ENCODE measurements at places on chromosomes 3 and 15. TPM values are rescaled to one million over a fixed set of nuclear protein-coding genes. Genes with fewer than 3 reads are reported as not detected.
A peak's percentile ranks its signal among the peaks of the same experiment; 100 is the strongest.

DNA sequence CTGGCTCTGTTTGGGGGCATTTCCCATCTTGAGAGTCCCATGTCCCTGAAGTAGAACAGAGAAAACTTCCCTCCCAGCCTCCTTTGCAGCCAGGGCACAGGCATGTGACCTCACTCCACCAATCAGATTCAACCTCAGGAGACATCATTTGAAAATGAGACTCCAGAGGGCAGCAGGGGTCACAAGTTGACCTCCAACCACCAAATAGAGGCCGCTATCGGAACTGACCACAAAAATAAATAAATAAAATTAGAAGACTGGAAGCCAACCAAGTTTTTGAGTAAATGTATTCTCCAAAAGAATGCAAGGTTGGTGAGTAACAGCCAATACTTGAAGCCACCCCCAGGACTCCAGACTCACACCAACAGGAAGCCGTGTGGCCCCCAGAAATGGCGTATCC is 106.5 kb downstream of the CHSY1 start:
- H3K4me3 ChIP-seq, result no peak overlapping the region
- H3K4me1 ChIP-seq, result peaks cover 2% of the 10 kb centered on the region
- H3K27ac ChIP-seq, result no peak overlapping the region
- DNase-seq, result no peak
- no peaks in the 10 kb centered on the region for H3K36me3 ChIP-seq

The TMEM89 gene
- total RNA-seq, result not detected

DNA sequence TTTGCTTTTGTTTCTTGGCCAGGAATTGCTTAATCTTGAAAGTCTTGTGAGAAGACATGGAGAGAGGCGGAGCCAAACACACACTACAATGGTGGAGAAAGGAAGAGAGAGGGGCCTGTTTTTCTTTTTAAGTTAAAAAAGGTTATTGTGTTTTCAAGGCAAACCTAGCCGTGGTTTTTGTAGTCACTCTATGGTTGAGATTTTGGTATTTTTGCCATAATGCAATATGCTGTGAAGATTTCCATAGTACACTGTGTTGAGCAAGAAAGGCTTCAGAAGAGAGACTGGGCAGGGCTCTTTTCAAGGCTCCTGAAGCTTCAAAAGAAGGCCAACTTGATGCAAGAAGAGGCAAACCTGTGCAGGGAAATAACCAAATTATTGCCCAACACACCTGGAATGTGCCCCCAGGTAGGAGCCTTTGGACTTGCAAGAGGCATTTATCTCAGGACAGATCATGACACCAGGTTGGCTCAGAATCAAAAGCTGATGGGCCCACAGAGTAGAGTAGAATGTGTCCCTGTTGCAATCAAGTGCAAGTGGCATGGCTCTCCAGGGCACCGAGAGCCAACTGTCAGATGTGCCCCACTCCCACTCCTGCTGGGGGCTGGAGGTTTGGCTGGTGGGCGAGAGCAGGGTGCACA is 22.1 kb downstream of the AMOTL2 start:
- H3K36me3 ChIP-seq, result no peaks in the 10 kb centered on the region
- no peaks in the 10 kb centered on the region for H3K4me1 ChIP-seq
- H3K27me3 ChIP-seq, result no peaks in the 10 kb centered on the region

DNA sequence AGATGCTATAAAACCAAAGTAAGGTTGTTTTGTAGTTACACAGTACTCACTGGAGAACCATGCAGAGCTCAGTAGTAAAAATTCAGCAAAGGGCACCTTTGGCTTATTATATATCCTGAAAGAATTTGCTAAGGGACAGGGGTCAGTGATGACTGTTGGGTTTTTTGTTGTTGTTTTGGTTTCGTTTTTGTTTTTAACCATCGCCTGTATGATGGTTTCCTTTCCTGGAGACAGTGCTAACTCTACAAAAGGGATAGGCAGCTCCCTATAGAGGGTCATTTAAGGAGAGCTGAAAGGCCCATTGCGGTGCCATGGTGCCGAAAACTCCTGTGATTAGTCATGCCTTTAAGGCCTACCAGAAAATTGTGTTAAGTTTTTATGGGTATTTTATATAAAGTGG is 118.2 kb upstream of the GOLIM4 start:
- DNase-seq, result no peak
- no peak overlapping the region for H3K4me3 ChIP-seq
- no peaks in the 10 kb centered on the region for H3K27me3 ChIP-seq
- no peak overlapping the region for H3K27ac ChIP-seq
- H3K36me3 ChIP-seq, result no peaks in the 10 kb centered on the region

GRCh38 chr3:195080125-195080524 is 190.8 kb downstream of the XXYLT1 start:
- H3K4me1 ChIP-seq, result no peaks in the 10 kb centered on the region
- H3K4me3 ChIP-seq, result no peak overlapping the region

The C3orf49 gene
- total RNA-seq, result not detected

The RNF123 gene
- 21.0 TPM for total RNA-seq

DNA sequence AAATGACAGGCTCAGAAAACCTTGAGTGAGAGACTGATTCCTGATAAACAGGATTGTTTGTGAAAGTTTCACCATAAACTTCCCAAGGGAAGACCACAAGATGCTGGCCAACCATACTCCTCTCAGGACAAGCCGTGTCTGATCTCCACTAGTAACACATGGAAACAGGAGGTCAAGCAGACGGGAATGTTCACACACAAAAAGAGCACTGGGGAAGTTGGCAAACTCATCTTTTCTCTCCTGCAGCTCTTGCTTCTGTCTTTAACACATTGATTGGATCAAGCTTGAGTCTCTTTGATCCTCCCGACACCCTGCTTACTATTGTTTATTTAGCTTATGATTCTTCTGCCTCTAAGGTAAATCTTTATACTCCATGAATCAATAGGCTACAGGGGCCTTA is 713.5 kb downstream of the PDCD6IP start:
- no peak for DNase-seq
- H3K4me1 ChIP-seq, result no peaks in the 10 kb centered on the region
- no peaks in the 10 kb centered on the region for H3K27me3 ChIP-seq
- no peak overlapping the region for H3K4me3 ChIP-seq
- H3K27ac ChIP-seq, result no peak overlapping the region

The CELSR3 gene
- total RNA-seq, result 6.9 TPM

GRCh38 chr3:105785803-105786202 is 83.0 kb downstream of the CBLB start:
- H3K27me3 ChIP-seq, result no peaks in the 10 kb centered on the region
- H3K4me3 ChIP-seq, result no peak overlapping the region
- peaks cover 63% of the 10 kb centered on the region for H3K4me1 ChIP-seq
- no peak overlapping the region for H3K27ac ChIP-seq
- no peak for DNase-seq
- H3K36me3 ChIP-seq, result peaks cover 27% of the 10 kb centered on the region

DNA sequence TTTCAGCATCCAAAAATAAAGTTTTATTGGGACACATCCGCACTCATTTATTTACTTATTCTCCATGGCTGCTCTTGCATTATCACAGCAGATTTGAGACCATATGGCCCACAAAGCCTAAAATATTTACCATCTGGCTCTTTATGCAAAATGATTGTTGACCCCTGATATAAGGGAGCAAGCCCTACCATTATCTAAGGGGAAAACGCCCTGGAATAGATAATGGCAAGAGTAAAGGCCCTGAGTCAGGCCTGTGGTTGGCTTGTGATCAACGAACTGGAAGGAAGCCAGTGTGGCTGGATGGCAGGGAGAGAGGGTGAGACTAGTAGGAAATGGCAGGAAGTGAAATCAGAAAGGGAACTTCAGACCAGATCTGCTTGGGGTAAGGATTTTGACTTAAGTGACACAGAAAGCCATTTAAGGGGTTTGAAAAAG is 24.6 kb upstream of the DMXL2 start:
- no peaks in the 10 kb centered on the region for H3K36me3 ChIP-seq
- no peak overlapping the region for H3K4me3 ChIP-seq
- no peaks in the 10 kb centered on the region for H3K27me3 ChIP-seq
- no peak for DNase-seq
- H3K4me1 ChIP-seq, result no peaks in the 10 kb centered on the region

The IGSF10 gene
- not detected for total RNA-seq

DNA sequence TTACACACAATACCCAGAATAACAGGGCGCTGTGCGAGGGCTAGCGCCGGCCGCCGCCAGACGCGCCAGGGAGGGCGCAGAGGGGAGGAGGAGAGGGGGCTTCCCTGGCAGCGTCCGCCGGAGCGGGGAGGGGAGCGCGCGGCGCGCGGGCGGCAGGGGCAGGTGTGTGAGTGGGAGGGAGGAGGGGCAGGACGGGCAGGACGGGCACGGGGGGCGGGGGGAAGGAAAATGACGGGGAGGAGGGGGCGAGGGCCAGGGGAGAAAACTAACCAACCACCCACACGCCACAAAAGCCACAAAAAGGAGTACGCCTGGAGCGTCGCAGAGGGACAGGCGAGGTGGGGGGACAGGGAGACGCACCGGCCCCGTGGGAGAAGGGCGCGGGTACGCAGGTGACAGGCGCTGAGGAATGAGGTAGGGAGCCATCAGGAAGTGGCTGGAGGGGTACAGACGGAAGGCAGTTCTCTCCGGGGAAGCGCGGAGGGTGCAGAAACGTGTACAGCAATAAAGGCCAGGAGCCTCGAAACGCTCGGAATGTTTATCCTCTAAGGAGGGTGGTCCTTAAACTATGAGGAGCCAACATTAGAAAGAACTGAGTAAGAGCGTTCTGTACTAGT is 610 bp upstream of the SATB1 start:
- peak overlapping the region; percentile 86 for H3K4me3 ChIP-seq
- peaks cover 83% of the 10 kb centered on the region for H3K36me3 ChIP-seq
- peaks cover 74% of the 10 kb centered on the region for H3K4me1 ChIP-seq
- no peaks in the 10 kb centered on the region for H3K27me3 ChIP-seq
- peak; percentile 82 for DNase-seq

The PDZRN3 gene
- not detected for total RNA-seq

The CYP8B1 gene
- total RNA-seq, result not detected

The GMNC gene
- not detected for total RNA-seq
